ENCODE measurements at places on chromosomes 4 and X.

- DNase-seq: no peak
Observed at GRCh38 chr4:4456351-4456750, 69.4 kb downstream of the NSG1 start.

- no peak for DNase-seq
Observed at GRCh38 chr4:87738483-87738882, 60.9 kb upstream of the IBSP start.

- DNase-seq: no peak
Observed at GRCh38 chr4:151888367-151888866, 127.6 kb upstream of the GATB start.

DNA sequence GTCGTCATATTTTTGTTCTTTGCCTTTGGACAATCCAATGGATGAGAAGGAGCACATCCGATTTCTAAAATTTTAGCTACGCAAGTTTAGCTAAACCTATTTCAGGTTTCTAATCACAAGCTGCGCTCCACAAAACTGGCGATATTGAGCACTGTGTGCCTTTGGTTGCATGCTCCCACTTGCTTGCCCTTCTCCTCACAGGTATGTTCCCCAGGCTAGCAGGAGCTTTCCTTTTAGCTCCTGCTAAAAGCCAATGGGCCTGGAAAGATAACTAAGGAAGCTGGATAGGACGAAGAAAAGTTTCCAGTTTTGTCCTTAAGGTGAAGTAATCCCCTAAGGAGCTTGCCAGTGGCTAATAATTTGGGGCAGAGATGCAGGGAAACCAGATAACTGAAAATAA lies 975.2 kb downstream of the FSTL5 start:
- no peak for DNase-seq

DNA sequence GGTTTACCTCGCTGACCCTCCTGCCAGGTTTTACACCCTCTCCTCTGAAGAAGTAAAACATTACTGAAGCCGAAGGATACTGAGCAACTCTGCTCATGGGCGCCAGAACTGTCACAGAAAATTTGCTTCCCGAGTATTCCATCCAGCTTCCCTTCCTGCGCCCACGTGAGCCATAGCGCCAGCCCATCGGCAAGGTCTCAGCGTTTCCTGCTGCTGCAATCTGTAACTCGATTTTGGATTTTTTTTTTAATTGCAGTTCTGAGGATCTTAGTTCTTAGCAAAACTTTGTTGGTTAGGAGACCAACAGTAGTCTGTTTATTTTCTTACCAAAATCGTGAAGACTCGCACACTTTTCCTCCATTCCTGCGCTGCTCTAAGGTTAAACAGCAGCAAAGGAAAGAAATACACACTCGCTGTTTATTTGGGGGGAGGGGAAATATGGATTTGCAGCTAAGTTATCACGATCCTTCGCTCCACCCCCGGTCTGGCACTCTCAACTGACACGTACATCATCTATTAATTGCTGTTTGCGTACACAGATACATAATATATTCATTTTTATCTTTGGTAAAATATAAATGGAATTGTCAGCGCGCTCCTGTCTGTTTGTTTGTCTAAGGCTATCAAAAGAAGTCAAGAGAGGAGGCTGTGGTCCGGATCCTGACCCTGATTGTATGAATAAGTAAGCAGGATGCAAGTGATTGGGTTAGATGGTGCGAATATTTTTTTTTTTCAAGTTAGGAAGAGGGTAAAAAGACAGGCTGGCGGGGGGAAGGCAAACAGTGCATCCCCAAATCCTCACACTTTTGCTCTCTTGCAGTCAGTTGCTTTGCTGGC lies at the start of gene TLL1:
Gene TLL1 (plus strand): TSS at position 777 of the 837 bp plus-strand sequence. CDS start 668 bp downstream, outside the sequence.
- DNase-seq: no peak

- DNase-seq: no peak
Observed at GRCh38 chr4:168883513-168883912, 126.5 kb downstream of the CBR4 start.

DNA sequence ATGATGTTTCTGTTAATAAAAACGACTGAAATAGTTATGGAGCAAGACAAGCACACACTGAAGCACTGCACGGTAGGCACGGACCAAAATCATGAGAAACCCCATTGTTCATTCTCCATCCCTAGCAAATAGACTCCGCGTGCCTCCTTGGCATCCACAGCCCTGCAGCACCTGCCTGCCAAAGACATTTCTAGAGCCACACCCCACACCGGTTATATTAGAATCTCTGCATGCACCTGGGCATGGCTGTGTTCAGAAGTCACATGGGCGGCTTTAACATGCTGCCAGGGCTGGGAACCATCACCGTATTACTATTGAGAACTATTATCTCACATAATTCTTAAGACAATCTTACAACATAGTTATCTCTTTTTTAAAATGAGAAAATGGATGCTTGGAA lies 5.9 kb downstream of the PDLIM3 start:
- no peak for DNase-seq

DNA sequence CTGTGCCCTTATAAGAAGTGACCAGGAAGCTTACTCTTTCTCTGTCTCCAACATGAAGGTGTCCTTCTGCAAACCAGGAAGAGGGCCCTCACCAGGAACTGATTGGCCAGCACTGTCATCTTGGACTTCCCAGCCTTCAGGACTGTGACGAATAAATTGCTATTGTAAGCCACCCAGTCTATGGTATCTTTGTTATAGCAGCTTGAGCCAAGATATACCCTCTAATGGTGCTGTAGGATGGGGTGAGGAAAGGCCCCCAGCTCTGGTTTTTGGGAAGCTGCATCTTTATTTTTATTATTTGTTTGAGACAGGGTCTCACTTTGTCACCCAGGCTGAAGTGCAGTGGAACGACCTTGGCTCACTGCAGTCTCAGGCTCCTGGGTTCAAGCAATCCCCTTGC lies 1.2 kb upstream of the MGST2 start:
- DNase-seq: no peak

DNA sequence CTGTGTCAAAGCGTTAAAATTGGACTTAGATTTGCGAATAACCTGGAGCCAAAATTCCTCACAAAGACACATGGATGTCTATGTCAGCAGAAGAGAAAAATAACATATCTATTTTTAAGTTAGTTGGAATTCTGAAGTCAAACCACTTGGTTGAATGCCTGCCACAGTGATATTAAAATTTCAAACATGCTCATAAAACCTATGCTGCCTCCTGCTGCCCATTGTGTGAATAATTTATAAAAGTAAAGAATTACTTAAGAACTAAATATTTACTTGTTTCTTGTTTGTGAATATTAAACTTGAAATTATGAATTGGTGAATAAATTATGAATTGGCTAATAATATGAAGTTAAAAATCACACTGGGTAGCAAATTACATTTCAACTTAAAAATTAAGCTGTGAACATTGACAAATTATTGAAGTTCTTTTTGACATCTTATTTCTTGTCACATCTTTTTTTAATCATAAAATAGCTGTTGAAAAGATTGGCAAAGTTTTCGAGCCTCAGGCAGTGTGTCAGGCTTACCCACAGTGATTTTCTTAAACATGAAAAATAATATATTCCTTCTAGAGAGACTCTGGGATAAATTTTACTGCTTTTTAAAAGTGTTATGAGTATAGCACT lies 35.4 kb downstream of the FABP2 start:
- DNase-seq: no peak

- DNase-seq: no peak
Observed at GRCh38 chr4:184796906-184797305, 28.9 kb downstream of the ACSL1 start.

DNA sequence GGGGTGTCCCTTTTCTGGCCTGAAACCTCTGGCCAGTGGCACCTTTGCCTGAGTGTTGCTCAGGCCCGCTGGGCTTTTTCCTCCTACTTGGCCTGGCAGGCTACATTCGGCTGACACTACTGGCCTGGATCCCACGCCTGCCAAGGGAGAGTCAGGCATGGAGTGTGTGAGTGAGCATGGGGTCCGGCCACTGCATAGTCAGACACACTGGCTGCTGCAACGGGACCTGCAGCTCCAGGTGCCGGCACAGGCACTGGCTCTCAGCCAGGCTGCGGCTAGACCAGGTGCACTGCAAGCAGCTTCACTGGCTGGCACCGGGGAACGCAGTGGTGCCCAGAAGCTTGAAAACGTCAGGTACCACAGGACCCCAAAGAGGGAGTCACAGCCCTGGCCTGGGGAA lies 434.9 kb downstream of the ARHGAP24 start:
- no peak for DNase-seq

DNA sequence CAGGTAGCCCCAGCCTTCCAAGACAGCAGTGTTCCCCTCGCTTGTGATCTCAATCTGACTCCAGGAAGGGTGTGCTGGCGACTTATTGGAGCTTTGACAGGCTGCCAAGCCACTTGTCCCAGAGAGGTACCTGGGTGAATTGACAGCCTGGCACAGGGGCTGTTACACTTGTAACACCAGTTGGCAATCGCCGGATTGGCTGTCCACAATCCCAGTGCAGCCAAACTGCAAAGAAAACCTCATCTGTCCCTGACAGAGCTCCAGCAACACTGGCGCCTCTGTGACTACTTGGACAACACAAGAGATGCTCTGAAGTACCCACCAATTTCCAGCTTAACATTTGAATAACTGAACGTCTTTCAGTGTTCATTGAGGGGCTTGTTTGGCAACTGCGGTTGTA lies 76.8 kb upstream of the PRPS1 start:
- no peak for DNase-seq

DNA sequence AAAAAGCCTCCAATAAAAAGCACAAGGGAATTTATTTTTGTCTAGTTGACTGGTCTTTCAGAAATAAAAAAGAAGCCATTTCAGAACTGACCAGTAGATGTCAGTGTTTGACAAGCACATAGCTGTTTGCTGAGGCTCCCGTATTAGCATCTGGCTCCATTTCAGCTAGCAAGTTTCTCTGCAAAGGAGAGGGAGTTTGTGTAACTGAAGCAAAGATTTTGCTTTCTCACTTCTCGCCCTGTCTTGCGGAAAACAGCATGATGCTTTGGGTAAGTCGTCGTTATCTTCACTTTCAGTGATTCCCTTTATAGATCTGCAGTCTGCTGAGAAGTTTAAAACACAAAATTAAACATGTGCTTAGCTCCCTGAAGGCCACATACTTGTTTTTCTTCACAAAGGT lies 85.5 kb downstream of the CT47B1 start:
- no peak for DNase-seq

Data from stimulated activated CD8-positive, alpha-beta memory T cell treated with anti-CD3 and anti-CD28 coated beads, Interleukin-4, amount 100 ng/mL, for 1 hour (primary cell).